ENCODE measurements at places on chromosomes 6 and 20.

DNA sequence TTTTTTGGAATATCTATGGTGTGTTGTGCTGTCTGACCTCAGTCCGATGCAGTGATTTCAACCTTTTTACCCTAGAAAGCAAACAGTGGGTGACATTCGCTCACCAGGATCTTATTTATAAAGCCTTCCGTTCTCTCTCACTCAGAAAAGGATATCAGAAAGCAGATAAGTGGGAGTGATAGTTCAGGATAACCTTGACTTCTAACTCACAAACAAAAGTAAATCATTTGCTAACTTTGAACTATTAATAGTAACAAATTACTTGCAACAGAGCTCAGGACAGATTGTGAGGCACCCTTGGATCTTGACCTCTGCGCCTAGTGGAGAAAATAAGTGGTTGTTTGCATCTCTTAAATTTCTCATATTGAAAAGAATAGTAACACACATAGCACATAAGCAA is 637.1 kb upstream of the CITED2 start:
- DNase-seq = no peak

DNA sequence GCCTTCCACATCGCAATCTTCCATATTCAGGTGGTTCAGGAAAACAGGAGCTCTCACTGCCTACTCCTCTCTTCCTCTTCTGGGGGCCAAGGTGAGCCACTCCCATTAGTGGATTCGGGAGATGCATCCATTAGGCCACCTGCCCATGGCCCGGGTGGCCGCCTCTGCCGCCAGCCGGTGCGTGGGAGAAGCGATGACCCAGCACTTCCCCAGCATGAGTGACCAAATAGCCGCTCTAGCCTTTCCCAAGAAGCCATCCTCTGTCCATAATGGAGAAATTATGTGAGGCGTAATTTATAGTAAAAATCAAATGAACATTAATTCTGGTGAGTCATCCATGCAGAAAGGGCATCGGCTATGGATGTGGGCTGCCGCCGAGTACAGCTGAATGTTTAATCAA is 39.4 kb downstream of the GNAS-AS1 start:
- no peak for DNase-seq

DNA sequence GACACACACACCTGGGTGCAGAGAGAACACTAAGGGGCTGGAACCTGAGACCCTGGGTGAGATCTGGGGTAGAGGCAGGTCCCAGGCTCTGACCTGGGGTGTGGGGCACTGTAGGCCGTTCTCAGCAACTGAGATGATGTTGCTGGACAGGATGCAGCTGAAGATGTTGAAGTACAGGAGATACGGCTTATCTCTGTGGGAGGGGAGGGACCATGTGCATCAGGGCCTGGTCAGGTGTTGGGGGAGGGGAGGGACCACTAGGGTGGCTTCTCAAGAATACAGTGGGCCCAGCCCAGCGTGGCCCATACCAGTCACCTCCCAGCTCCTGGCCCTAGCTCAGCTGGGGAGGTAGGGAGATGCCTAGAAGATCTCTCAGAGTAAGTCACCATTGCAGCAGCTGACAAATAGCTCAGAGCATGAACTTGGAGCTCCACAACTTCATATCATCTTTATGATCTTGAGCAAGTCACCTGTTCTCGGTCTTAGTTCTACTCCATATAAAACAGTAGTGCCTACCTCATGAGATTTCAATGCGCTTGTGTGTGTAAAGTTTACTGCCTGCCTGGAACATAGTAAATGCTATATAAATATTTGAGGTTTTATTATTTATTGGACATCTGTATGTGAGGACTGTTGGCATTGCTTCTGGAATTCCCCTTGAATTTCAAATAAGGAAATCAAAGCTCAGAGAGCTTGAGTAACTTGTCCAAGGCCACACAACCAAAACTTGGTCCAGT is 3.8 kb downstream of the SLC44A4 start:
- no peak for DNase-seq

DNA sequence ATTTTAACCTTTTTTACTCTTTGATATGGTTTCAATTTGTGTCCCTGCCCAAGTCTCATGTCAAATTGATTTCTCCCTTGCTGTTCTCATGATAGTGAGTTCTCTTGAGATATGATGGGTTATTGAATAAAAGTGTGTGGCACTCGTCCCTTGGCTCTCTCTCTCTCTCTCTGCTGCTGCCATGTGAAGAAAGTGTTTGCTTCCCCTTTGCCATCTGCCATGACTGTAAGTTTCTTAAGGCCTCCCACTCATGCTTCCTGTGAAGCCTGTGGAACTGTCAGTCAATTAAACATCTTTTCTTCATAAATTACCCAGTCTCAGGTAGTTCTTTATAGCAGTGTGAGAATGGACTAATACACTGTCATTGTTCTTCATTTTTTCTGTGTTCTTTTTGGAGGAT is 48.5 kb downstream of the LIN28B start:
- DNase-seq = no peak

All from ureter (tissue), 1 donor.